Fibroblast of skin of left biceps (primary cell): ENCODE measurements at places on chromosomes 1 and 21.

GRCh38 chr1:159799446-159799985 lies 2.6 kb upstream of the FCRL6 start:
- DNase-seq, result no peak

DNA sequence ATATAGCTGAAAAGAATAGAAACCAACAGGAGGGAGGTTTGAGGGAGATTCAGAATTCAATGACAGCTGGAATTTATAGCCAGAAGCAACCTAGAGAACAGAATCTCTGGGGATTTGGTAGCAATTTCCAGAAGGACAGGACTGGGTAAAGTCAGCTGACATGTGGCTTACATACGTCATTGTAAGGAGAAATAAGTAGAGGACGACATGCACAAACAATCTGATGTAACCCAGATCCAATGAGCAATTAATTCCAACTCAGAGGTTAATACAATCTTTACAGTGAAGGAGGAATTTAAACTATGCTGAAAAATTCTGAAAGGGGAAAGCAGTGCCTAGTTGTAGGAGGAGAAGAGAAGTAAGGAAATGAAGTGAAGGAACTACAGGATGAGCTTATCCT lies 383.9 kb downstream of the PTBP2 start:
- peak; percentile 45 for DNase-seq

GRCh38 chr1:64925594-64925993 lies 40.8 kb downstream of the JAK1 start:
- no peak for DNase-seq

- no peak for DNase-seq
Observed at GRCh38 chr1:72075425-72075824, 206.9 kb downstream of the NEGR1 start.

DNA sequence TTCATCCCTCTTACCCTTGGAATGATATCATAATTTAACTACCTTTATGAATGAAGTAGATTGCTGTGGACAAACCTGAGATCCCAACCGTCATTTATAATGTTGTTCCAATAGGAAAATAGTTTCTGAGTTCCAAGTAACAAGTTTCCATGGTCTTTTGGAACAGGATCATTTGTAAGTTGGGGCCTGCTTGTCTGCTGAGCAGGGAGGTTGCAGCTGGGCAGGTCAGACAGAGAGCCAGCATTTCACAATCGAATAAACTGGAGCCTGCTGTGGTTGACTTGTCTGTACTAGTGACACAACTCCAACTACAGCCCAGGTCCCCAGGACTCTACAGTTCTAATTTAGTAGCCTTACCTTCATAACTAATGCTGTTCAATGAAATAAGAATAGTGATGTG lies 18.6 kb upstream of the RALGPS2 start:
- DNase-seq, result no peak

- no peak for DNase-seq
Observed at GRCh38 chr21:39097981-39098380, 85.3 kb downstream of the PSMG1 start.

DNA sequence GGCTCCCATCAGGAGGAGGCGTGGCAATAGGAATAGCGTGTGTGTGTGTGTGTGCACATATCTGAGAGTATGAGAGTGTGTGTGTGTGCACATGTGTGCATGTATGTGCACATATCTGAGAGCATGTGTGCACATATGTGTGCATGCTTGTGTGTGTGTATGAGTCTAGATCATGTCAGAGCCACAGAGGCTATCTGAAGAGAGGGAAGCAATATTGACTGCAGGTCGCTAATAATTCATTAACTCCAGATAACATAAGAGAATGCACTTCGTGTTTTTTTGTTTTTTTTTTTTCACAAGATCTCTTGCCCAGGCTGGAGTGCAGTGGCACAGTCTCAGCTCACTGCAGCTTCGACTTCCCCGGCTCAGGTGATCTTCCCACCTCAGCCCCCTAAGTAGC lies 4.7 kb upstream of the SLC45A1 start:
- no peak for DNase-seq

- no peak for DNase-seq
Observed at GRCh38 chr1:174966008-174966572, 33.7 kb upstream of the CACYBP start.

DNA sequence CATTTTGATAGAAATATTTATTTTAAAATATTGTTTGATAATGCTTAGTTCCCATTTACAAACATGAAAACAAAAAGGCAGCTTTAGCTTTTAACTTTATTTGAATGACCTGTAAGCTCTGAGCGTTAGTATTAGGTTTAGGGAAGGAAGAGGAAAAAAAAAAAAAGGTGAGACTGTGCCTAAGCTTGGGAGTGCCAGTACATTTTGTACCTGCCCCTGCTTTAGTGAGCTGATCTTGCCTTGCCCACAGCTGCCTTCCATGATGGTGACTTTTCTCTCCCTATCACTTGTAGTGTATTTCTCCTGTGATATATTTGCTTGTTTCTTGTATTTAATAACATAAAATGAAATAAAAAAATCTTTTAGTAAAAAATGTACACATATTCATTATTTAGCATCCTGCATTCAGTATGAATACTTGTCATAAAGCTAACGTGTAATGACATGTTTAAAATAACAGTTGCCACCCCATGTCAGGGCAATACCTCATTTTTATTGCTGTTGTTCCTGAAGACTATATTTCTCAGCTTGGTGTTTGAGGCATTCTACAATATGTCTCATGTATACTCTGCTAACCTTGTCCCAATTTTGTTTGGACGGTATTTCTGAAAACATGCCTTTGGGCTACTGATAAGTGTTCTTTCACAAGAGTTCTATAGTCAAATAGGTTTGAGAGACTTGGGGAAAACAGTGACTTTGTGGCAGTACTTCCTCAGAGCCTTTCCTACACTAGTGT lies 76.3 kb downstream of the NEK7 start:
- DNase-seq, result no peak

DNA sequence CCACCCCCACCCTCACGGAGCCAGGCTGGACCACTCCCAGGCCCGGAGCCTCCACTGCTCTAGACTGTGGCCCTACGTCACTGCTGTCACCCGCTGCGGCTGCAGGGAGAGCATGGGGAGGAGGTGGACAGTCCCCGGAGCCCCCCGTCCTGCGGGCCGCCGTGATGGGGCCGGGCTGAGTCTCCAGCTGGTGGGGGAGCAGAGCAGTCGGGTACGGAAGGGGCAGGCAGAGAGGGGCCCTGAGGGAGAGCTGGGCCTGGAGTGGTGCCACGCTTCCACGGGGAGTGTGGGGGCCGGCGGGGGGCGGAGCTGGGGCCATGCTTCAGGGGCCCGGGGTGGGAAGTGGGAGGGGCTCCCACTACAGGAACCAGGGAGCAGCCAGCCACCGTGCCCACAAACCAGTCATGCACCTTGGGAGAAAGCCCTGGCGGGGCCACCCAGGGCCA lies 98.9 kb upstream of the KCNK1 start:
- no peak for DNase-seq
